D341Med (cell line): ENCODE measurements at places on chromosomes 1 and 21.
A peak's percentile ranks its signal among the peaks of the same experiment; 100 is the strongest.

DNA sequence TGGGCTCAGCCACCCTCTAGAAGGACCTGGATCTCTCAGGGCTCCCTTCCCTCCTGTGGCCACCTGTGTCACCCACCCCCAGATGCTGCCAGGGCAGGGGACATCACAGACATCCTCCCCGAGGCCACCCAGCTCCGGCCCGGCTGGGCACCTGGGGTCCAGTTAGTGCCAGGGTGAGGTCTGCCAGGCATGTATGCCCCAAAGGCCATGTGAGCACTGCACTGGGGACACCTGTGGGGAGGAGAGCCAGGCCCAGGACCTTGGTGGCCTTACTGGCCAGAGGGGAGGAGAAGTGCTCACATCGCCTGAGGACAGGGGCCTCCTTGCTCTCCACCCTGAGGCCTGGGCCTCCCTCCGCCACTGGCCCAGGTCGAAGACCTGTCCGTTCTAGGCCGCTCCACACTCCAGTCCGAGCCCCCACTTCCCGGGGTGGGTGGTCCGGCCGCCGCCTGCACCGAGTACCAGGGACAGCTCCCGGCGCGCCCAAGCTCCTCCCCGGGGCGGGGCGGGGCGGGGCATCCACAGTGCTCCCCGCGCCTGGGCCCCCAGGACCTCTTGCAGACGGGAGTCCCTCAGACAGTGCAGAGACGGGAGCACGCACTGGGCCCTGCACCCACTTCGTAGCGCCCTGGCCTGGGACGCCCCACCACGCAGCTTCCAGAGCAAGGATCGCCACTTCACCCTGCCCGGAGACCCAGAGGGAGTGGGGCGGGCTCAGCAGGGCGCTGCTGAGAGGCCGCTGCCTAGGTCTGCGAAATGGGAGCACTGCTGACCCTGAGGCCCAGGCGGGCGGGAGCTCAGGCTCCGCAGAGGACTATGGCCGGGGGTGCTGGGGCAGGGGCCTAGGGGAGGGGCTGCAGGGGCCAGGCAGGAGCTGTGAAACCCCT is 34.3 kb upstream of the CCDC27 start:
- DNase-seq, result no peak

GRCh38 chr1:90911353-90911752 is 110.5 kb downstream of the ZNF644 start:
- DNase-seq, result no peak

DNA sequence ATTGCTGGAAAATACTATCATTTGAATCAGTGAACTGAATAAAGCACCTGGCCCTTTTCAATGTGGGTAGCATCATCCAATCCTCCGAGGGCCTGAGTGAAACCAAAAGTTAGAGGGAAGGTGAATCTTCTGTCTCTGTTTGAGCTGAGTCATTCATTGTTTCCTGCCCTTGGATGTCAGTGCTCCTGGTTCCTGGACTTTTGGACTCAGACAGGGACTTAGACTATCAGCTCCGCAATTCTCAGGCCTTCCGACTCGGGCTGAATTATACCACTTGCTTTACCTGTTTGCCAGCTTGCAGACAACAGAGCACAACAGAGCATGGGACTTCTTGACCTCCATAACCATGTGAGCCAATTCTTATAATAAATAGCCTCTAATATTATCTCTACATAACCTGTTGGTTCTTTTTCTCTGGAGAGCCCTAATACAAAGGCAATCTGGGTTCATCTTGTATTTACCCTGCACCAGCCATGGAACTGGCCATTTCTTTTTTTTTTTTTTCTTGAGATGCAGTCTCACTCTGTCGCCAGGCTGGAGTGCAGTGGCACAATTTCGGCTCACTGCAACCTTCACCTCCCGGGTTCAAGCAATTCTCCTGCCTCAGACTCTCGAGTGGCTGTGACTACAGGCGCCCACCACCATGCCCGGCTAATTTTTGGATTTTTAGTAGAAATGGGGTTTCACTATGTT is 19.2 kb upstream of the VASH2 start:
- DNase-seq, result no peak

DNA sequence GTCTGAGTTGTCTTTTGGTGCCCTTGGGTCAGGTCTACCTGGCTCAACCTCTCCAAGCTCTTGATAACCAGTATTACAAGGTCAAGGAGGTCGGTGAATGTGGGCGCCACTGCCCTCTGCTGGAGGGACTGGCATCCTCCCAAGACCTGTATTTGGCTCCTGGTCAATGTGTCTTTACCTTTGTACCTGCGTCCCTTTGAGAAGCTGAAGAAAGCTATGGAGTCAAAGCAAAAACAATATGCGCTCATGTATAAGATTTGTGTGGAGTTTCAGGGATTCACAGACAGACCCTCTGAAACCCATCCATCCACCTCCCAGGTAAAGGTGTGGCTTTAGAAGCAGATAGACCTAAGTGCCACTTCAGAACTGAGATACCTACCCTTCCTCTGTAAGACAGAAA is 61.8 kb upstream of the NBL1 start:
- DNase-seq, result peak; percentile 61

DNA sequence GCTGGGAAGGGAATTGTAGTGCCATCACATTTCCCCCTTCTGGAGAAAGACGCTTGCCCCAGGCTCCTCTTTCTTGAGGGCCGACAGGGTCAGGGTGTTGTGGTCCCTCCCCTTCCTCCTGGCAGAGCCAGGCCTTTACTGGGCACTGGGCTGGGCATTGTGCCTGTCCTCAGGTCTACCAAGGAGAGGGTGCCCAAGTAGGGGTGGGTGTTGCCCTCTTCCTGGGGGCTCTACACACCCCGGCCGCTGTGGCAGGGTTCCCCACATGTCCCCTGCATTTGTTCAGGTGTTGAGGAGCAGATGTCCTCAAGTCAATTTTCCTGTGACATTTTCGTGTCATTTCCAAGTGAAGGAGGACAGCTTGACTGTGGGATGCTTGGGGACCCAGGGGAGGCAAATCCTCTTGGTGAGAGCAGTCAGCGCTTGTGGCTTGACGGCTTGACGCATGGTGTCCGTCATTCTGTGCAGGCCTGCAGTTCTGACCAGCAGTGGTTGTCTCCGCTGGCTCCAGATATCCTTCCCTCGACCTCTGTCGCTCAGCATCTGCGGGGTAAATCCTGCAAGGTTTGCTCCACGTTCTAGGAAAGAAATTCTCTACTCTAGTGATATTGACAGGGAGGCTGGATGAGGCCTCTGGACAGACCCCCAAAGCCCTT is 181.9 kb upstream of the VAMP3 start:
- DNase-seq, result no peak

DNA sequence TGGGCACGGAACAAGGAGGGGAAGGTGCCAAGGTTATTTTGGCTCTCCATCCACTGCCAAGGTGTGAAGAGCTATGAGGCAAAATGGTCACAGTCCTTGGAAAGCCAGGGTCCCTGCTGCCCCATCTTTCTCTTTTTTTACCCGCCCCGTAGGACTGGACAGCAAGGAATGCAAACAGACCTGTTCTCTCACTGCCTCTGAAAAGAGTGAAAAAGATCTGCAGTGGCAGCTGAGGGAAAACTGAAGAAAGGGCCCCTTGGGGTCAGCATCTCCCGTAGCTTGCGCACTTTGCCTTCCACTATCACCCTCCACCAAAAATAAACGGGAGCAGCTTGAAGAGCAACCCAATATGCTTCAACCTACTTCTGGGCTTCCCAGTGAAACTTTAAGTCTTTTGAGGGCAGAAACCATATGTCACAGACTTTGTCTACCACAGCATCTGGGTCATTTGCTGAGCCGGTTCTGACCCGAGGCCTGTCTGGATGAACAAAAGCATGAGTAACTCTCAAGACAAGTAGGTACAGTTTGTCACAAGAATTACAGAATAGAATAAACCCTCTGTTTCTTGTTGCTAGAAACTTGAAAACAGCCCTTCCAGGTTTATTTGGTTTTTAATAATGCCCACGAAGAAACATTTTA is 9.4 kb upstream of the KIF14 start:
- no peak for DNase-seq

- no peak for DNase-seq
Measured at GRCh38 chr21:35829067-35829466, 231.3 kb downstream of the SETD4 start.

DNA sequence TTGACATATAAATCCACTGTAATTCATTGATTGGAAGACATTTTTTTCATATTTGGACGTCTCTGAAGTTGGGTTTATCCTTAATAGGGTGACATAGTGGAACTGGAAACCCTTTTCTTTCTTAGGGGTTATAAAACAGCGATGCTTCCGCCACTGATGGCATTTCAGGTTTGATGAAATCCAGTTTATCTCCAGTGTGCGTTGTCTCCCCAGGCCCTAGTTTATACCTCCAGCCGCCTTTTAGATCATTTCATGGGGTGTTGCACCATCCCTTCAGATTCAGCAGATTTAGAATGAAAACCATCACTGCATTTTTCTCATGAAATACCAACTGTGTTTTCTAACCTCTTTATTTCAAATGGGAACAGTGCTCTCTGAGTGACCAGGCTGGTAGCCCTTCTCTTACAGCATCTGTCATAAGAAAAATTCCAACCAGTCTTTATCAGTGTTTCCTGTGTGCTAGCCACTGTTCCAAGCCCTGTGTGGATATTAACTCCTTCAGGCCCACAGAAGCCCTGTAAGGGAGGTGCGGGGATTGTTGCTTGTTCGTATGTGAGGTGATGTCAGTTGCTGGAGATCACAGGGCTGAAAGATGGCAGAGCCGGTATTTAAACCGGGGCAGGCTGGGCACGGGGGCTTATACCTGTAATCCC is 19.0 kb downstream of the H6PD start:
- DNase-seq, result no peak

- DNase-seq, result no peak
Measured at GRCh38 chr1:110760321-110760720, 85.6 kb upstream of the KCNA3 start.

DNA sequence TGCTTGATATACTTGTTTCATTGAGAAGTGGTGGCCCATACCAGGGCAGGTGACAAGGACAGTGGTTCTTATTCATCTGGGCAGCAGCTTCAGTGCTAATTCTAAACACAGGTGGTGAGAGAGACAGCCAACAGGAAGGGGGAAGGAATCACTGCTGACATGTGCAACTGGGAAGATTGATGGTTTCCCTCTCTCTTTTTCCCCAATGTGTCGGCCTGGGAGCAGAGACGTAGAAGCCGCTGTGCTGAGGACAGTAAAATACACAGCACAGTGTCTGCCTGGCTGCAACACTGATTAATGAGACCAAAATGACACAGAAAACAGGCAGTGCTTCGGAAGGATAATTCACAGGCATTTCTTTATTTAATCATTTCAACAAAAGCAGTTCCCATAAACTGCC is 48.8 kb downstream of the WARS2 start:
- DNase-seq, result no peak

GRCh38 chr1:236615399-236616148 is 11.3 kb upstream of the HEATR1 start:
- DNase-seq, result no peak

DNA sequence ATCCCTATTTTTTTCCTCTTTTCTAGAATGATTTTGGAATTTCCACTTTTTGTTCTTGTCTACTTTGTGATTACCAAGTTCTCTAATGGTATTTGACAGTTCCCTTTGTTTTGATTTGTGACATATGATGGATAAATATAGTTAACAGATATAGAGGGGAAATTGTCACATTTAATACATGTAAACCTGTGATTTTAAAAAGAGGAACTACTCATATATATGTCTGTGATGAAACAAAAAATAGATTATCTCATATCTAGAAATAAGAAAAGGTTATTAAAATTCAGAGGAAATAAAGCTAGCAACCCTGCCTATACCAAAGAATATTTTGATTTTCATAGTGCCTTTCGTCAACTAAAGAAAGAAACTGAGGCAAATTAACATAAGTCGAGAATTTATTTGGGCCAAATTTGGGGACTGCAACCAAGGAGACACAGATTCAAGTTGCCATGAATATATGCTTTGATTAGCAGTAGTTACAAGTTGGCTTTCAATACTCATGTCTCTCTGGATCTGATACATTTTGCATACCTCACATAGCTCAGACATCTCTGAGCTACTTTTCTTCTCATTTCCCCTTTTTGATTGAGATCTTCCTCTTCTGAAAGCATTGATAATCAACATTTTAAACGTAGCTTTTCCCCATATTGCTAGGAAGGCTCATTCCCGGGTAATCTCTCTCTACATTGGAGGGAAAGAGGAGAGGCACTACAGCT is 15.6 kb upstream of the C21orf91 start:
- no peak for DNase-seq

GRCh38 chr21:41851090-41851790 is 27.9 kb downstream of the PRDM15 start:
- no peak for DNase-seq

GRCh38 chr1:228408869-228409805 is 2.5 kb upstream of the TRIM11 start:
- DNase-seq, result no peak

DNA sequence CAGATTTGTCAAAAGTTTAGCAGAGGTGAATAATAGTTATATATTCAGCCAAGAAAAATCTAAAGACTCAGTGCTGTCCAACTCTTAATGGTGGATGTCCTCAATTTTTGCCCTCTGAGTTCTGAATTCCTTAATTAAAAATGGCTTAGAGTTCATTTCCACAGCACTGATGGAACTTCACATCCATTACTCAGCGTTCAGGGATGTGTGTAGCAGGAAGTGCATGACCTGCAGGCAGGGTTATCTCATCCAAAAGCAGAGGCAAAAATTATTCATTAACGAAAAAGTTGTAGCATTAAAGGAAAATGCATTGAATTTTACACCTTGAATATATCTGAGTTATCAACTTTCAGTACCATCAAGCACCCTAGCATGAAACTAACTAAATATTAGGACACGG is 96.7 kb downstream of the ZP4 start:
- DNase-seq, result no peak

- DNase-seq, result no peak
Measured at GRCh38 chr1:20903437-20903836, 116.3 kb upstream of the HP1BP3 start.

- peak; percentile 69 for DNase-seq
Measured at GRCh38 chr1:24898152-24898908, 31.7 kb downstream of the RUNX3 start.

DNA sequence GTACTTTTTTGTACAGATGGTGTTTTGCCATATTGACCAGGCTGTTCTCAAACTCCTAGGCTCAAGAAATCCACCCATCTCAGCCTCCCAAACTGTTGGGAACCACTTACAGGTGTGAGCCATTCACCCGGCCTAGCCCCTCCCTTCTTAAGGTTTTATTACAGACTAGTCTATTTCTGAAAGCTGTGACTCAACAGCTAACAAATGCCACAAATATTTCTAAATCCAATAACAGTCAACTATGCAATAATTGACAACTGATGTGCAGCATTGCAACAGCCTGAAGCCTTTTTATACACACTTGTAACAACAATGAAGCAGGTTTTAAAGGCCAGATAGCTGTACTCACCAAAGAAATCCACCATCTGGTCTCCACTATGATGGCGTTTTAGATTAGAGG is 51.4 kb downstream of the GRIK1 start:
- no peak for DNase-seq

DNA sequence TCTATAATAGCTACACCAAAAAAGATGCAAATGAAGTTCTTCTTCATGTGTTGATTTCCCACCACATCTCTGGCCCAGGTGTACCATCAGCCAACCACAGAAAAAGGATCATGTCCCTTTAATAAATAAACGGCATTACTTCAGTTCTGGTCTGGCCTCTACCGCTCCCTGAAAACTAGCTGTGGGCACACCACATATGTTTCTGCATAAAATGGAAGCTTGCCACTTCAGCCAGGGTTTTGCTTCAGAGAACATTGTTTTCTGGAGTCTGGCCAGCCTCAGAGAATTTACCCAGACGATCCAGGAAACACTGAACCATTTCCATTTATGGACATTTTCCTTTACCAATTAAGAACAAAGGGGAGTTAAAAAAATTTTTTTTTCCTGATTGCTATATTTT is 5.8 kb upstream of the LAMC2 start:
- DNase-seq, result no peak
